ENCODE measurements at places on chromosomes 3 and 15.

GRCh38 chr3:114644367-114644766, 350.5 kb downstream of the TIGIT start:
- no peak for DNase-seq

DNA sequence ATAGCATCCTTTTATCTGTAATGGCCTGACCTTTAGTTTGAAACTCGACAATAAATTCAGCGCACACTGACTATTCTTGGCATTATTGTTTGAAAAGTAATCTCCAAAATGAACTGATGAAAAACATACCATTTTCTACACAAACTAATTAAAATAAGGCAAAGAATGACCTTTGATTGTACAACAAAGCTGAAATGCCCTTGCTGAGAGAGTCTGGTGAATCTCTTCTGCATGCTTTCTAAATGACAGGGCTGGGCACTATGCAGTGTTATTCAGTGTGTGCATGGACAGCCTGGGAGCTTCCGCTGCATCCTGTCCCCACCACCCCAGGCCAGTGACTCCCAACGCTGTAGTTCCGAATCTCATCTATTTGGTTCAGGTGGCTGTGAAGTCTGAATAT, 530.8 kb downstream of the FOXP1 start:
- DNase-seq, result no peak

GRCh38 chr3:111194048-111194447, 122.4 kb downstream of the NECTIN3 start:
- no peak for DNase-seq

GRCh38 chr3:2568156-2568555, 469.5 kb downstream of the CNTN4 start:
- DNase-seq, result no peak

GRCh38 chr3:197030379-197031314, 1.0 kb upstream of the MELTF start:
- DNase-seq, result no peak

DNA sequence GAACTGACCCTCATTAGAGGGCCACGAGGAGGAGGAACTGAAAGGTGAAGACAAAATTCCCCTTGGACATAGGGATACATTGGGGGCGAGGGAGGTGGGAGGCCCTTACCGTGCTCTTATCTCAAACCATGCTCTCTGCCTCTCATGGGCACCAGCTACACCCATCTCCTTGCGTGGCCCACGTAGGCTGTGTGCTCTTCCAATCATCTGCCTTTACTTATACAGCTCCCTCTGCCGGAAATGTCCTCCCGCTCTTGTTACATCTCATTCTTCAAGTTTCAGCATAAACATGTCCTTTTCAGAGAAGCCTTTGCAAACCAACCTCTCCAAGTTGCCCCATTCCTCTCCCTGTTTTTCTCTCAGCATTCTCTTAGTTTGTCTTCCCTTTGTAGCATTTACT, 307.8 kb upstream of the PROK2 start:
- DNase-seq, result no peak

DNA sequence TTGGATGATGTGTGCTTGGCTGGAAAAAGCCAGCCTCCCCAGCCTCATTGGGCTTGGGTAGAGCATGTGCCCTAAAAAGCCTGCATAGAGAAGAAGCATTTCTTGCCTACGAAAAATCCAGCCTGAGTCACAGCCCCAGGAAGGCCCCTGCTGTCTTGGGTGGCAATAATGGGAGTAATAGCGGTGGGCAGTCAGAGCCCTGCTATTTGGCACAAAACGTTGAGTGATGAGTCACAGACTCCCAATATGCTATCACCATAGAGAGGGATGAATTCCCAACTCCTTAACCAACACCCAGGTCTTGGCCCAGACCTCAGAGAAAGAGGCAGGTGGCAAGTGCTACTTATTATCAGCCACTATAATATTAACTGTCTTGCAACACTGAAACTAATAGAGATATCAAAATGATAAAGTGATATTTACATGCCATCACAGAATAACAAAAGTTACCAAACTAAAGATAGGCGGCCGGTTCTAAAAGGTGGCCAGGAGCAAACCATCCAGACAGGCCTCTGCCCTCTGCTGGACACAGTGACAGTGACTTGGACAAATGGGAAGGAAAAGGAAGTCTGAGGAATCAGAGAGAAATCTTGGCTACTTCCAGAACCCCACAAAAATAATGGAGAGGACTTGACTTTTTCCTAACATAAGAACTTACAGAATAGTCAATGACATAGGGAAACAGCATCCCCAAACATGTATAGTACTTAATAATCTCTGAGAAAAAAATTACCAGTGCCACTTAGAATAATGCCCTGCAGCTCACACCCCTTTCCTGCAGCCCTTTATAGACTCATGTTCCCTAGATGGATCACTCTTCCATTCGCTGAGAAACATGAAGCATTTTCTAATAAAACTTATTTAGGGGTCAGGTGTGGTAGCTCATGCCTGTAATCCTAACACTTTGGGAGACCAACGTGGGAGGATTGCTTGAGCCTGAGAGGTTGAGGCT, 51.9 kb upstream of the MUC13 start:
- no peak for DNase-seq

DNA sequence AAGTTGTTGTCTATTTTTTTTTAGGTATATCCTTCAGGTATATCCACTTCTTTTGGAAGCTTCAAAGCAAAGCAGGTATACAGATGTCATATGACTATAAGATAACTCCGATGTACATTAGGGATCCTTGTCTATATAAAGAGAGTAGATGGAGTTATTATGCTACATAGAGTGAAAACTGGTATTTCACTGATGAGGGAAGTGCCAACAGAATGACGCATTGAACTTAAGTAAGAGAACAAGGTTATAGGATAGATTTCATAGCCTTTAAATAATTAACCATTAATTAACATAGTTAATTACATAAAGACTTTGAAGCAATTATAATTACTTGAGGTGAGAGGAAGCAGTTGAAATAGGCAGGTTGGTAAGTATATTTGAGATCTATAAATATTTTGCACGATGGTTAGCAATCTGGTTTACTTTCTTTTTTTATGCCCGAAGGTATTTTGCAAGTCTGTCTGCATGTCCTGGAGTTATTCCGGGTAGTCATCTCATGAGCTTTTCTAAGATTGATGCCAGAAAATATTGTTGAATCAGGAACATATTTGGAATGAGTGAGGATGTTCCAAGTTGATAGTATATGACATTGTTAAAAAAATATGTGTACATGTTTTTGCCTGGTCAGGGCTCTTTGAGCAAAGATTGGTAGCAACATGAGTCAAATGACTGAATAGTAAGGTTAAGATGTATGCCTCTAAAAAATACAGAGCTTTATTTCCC, 299.5 kb upstream of the KCNMB2 start:
- DNase-seq, result no peak

DNA sequence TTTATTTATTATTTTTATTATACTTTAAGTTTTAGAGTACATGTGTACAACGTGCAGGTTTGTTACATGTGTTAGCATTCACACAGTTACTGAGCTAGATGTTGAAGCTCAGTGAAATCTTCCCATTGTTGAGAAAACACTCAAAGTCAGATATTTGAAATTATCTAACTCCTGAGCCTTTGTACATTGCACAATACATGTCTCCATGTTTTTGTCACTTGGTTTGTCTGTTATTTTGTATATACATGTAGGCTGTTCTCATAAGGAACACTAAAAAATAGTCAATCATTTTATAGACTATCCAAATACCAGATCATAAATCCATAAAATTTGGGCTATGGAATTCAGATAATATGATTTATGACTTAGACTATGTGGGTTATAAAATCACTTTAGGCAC, 1126.5 kb downstream of the NSUN3 start:
- no peak for DNase-seq

- no peak for DNase-seq
Observed at GRCh38 chr3:141986548-141987107, 110.2 kb downstream of the ATP1B3 start.

DNA sequence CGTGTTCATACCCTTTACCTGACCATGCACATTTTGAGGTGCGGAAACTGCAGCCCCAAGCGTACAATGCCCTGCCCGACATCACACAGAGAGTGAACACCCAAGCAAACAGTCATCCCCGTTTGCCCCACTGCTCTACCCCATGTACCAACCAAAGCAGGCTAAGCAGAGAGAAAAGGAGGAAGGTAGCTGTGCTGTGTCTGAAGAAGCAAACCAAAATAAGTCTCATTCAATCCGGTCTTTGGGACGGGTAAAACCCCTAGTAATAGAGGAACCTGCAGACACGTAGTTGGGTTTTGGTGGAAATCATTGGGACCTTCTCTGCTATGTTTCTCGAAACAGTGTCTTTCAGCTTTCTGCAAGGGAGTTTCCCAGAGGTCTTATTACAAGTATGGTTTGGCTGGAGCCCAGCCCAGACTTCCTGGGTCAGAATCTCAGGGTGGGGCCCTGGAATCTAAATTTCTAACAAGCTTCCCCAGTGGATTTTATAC, 164.6 kb upstream of the HES1 start:
- no peak for DNase-seq

DNA sequence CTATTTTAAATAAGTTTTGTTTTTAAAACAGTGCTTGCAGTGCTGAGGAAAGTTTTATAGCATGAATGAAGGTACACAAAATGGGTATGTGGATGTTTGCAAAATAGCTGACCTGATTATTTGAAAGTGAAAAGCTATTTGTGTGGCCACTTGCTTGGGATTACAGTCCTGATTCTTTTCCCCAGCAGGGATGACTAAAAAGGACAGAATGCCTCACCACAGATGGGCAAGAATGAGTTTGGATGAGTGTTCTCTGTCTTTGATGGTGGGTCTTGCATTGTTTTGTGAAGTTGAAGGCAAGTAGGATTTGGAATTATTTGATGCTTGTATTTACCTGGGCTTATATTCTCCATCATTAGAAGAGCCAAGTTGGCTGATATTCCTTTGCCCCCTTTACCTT, 48.8 kb upstream of the MEIS2 start:
- no peak for DNase-seq

DNA sequence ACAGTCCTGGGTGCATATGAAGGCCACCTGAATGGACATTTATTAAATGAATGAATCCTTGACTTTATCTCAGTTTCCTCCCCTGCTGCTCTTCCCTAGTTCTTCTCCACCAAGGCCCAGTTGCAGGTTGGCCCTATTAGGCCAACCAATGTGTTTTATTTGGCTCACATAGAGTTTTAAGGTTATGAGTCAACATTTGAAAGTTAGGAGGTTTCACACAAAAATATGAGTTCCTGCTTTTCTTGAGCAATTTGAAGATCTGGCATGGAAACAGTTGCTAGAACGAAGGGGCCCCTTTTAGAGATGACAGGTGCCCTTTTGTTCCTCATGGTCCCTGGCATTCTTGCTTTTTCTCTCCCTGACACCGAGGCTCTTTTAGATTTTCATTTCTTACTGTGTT, 83.0 kb upstream of the PDZRN3 start:
- DNase-seq, result no peak

GRCh38 chr3:158961911-158962310, 160.1 kb downstream of the MFSD1 start:
- no peak for DNase-seq

DNA sequence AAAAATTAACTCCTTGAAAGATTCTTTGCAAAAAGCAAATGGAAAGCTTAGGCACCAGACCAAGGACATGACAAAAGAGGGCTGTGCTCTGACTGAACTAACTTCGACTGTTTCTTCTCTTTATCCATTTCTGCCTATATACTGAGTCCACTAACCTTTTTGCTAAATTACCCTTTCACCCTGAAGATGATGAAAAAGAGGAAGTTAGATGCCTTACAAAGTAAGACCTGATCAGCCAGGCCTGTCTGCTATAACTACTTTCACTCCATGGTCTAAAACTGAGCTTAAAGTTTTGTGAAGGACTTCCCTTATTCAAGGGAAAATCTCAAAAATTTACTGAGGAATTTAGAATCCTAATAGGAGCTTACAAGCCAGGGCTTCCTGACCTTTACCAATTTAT, 6.2 kb upstream of the IGSF10 start:
- no peak for DNase-seq
